Activated T-helper 1 cell treated with anti-CD3 and anti-CD28 coated beads, Interleukin-12 subunit alpha, Interleukin-12 subunit beta, Interleukin-2, Interleukin-4 antibody, amounts not matched to agents 30 ng/mL and 10 ng/mL and 1 ng/mL, durations not matched to agents 14 hours and 24 hours and 36 hours (primary cell): ENCODE measurements at places on chromosomes 1 and 21. TPM values are rescaled to one million over a fixed set of nuclear protein-coding genes. Genes with fewer than 3 reads are reported as not detected.

Gene KCNN3
- 0.34 and 0.36 TPM in 2 replicates for total RNA-seq

- DNase-seq: no peak
Observed at GRCh38 chr1:15207031-15207828, 39.8 kb upstream of the FHAD1 start.

GRCh38 chr1:240415532-240415931, 196.4 kb downstream of the GREM2 start:
- no peak for DNase-seq

Gene SPRR2F
- not detected in 2 replicates for total RNA-seq

Gene RGS8
- not detected in 2 replicates for total RNA-seq

Gene RGL1
- 2.7 and 2.8 TPM in 2 replicates for total RNA-seq

Gene OSCP1
- total RNA-seq: 0.39 and 0.96 TPM in 2 replicates

DNA sequence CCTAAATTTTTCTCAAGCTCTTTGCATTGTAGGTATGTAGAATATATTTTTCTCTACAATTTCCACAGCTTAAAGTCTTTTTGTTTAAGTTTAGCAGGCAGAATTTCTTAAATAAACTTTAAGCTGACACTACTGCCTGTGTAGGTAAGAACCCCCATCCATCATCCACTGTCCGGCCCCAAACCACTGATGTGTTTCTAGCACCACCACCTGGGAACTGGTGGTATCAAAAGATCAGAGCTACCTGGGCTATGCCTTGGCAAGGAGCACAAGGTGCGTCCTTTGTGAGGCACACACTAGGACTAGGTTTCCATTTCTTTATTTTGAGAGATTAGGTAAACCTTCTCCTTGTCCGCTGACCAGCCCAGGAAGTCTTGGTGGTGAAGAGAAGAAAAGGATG, 10.5 kb upstream of the LELP1 start:
- no peak for DNase-seq

- no peak for DNase-seq
Observed at GRCh38 chr1:59419361-59420140, 122.7 kb downstream of the FGGY start.

DNA sequence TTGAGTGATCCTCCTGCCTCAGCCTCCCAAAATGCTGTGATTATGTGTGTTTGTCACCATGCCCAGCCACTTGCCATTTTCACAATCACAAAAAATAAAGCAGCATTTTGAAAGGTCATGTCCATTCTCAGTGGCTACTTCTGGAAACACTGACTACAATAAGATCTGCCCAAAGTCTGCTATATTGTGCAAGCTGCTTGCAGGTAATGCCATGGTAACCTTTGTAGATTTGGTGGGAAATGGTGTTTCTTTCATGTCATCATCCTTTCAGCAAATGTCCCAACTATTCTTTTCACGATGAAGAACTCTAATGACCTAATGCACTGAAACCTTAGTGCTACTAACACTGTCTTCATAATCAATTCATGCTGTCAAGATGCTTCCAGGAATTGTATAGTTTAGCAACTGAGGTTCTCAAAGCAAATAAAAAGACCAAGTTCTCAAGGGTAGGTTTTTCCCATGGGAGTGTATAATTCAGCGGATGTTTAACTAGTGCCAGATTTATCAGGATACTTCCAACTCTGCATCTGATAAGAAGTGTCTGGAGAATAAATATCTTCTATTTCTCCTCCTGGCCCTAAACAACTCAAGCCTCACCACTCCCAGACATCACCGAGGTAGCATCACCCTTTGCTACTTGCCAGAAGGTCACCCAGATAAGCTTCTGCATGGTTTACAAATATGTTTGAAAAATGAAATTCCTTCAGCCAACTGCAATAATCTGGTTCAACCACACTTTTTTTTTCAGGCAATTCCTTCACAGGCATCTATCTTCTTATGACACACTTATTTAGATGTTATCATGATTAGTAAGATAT, 132.0 kb upstream of the ZC3H11B start:
- no peak for DNase-seq

Gene VHLL
- 0.56 TPM in 1 of 2 replicates, not detected in the other for total RNA-seq

DNA sequence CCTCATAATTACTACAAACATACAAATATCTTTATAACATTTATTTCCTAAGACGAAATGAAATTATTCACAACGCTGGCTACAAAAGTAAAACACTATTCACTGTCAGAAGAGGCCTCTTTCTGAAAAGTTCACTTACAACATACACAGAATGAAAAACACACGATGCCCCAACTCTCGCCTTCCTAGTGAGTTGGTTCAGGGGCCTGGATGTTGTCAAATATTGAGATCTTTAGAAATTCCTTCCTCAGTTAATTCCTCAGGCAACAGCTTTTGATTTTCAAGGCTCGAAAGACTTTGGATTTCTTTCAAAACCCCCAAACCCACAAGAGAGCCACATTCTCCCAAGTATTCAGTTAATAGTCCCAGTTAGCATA, 14.2 kb upstream of the KCNE1 start:
- no peak for DNase-seq

DNA sequence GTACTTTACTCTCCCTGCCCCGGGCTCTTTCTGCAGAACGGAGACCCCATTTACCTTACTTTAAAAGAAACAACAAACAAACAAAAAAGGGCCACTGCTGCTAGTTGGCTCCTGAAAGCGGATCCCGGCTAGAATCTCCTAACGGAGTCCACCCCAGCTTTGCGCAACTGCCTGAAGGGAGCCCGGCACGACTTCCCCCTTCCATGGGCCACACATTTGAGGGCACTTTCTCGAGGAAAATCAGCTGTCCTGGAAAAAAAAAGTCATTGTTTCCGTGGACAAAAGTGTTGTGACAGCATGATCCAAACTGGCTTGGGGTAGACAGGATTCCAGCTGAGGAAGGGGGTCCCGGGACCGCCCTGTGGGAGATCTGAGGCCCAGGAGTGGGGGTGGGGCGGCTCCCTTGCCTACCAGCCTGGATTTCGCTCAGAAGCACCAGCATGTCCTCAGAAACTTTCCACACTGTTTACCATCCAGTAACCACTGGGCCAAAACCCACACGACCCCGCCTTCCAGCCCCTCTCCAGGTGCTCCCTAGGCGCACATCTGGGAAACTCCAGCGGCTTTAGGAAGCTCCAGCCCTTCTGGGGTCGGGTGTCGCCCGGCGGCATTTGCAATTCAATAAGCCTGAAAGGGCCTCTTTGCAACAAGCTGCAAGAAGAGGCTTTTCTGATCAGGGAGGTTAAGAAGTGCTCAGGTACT, 4.8 kb downstream of the RIPK4 start:
- DNase-seq: no peak

GRCh38 chr1:172144445-172145061, 275.9 kb upstream of the C1orf105 start:
- no peak for DNase-seq

DNA sequence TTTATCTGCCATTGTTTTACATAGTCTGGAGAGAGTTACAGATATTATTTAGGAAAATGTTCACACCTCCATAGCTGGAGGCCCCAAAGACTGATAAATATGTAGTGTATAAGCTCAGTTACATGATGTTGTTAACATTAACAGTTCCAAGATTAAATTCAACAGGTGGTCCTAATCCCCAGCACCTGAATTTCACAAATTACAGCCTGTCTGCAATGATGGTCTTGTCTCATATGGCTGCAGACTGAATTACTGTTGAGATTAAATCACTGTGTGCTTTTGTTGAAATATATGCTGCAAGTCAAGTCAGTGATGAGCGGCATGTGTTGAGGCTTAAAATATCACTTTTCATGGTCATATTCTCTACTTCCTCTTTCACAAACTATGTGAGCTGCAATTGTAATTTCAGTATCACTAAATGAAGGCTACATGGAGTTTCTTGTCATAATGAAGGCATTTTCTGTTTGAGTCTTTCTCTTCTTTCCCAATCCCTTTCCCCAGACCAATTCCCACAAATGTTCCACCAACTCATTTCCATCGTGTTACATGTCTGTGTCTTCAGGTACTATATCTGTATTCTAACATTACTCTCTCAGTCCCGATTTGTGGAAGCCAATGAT, 4.2 kb downstream of the ST6GALNAC5 start:
- DNase-seq: no peak

GRCh38 chr1:218718206-218718605, 373.1 kb downstream of the TGFB2 start:
- DNase-seq: no peak

DNA sequence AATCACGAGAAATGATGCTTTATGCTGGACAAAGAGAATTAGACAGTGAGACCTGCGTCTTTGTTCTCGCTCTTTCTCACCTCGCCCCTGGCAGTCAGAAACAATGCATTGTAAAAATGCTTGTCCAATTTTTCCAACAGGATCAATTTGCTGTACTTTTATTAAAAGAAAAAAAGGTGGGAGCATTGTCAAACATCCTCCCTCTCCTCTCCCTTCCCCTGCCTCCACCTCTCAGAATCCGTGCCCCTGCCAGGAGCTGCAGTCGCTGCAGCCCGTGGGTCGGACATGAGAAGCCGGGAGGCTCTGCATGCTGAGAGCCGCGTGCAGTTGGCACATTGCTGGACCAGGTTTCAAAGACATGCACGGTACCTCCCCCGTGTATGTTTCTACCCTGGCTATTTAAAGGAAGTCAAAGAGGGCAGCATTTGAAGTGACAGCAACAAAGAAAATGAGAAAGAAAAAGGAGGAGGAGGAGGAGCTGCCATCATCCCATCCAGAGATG, 161.0 kb upstream of the KAZN start:
- DNase-seq: no peak

Gene DPT
- total RNA-seq: not detected in 2 replicates

Gene CD84
- 16.3 and 17.2 TPM in 2 replicates for total RNA-seq

Gene SLC45A1
- total RNA-seq: 0.39 and 0.57 TPM in 2 replicates

- no peak for DNase-seq
Observed at GRCh38 chr1:158255656-158256055, 1.4 kb downstream of the CD1A start.

DNA sequence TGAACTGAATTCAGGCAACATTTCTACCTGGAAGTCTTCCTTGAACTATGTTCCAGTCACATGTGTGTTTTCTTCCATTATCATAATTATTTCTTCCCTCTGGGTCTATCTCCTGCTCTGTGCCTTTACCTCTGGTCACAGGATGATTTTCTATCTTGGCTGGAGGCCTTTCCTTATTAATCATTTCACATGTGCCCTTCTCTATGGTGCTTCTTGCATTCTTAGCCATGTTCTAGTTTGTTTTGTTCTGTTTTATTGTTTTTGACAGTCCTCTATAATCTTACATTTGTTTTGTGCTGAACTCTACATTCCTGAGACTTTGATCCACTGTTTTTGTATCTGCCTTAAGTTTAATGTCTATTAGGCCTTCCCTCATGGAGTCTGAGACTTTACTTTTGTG, 51.0 kb downstream of the SGIP1 start:
- no peak for DNase-seq

DNA sequence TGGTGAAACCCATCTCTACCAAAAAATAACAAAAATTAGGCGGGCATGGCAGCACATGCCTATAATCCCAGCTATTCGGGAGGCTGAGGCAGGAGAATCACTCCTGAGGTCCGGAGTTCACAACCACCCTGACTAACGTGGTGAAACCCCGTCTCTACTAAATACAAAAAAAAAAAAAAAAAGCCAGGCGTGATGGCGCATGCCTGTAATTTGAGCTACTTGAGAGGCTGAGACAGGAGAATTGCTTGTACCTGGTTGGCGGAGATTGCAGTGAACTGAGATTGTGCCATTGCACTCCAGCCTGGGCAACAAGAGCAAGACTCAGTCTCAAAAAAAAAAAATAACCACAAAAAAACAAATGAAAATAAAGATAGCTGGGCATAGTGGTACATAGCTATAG, 42.3 kb downstream of the CC2D1B start:
- DNase-seq: no peak

- DNase-seq: no peak
Observed at GRCh38 chr1:158180741-158181576, at the start of gene CD1D. Gene CD1D, plus strand, starts transcription at chr1:158180895. Its CDS starts 207 bp downstream, at chr1:158181102.

Gene CASZ1
- total RNA-seq: 8.0 and 11.7 TPM in 2 replicates

DNA sequence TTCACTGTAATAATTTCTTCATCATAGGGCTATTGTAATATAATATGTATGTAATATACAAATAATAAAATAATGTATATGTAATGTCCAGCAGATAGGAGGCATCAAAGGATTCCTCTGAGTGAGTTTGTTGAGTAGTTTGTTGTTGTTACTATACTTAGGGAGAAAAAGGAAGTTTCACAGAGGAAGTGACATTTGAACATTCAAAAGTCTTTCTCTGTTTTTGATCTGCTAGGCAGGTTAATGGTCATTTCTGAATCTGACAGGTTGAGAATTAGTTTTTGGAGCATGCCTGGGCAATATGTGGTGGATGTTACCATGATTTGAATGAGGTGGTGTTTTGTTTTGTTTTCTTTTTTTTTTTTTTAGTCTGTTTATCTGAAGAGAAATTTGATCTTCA, 102.1 kb downstream of the NRDC start:
- DNase-seq: no peak

Gene ARHGAP30
- 149 and 151 TPM in 2 replicates for total RNA-seq

- DNase-seq: no peak
Observed at GRCh38 chr1:3261969-3262579, 192.4 kb upstream of the ARHGEF16 start.

- no peak for DNase-seq
Observed at GRCh38 chr1:61842036-61842435, 99.8 kb downstream of the PATJ start.

Gene NPPB
- not detected in 2 replicates for total RNA-seq

Gene SELP
- 0.13 TPM in 1 of 2 replicates, not detected in the other for total RNA-seq

DNA sequence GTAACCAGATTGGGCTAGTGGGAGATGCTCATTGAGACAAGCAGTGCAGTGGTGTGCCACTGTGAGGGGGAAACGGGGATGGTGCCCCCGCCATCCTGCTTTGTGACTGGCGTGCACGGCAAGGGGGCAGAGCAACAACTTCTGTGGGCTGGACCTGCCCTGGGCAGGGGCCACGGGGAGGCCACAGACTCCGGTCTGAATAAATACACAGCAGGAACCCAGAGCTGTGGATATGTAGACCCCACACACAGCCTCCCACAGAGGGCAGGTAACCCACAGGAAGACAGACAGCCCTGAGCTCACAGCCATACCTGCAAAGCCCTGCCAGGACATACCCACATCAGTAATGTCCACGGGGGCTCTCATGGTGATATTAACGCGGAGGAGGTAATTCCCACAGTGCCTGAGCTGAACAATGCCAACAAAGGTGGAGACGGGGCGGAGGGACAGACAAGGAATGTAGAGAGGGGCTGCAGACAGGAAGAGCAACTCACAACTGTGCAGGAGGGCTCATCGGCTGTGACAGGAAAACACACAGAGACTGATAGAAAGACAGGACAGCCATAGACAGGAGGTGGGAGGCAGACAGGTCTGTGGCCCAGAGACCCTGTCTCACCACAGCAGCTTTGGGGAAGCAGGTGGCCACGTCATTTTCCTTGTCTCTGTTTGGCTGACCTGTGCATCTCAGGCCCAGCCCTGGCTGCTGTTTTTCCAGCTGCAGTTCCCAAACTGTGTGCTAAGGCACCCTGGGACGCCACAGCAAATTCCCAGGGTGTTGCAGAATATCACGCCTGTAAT, 4.9 kb upstream of the WNT3A start:
- DNase-seq: no peak
